ENCODE measurements at places on chromosomes 12 and 14.

- no peak for DNase-seq
Observed at GRCh38 chr12:121432740-121433480, 33.0 kb downstream of the RNF34 start.

DNA sequence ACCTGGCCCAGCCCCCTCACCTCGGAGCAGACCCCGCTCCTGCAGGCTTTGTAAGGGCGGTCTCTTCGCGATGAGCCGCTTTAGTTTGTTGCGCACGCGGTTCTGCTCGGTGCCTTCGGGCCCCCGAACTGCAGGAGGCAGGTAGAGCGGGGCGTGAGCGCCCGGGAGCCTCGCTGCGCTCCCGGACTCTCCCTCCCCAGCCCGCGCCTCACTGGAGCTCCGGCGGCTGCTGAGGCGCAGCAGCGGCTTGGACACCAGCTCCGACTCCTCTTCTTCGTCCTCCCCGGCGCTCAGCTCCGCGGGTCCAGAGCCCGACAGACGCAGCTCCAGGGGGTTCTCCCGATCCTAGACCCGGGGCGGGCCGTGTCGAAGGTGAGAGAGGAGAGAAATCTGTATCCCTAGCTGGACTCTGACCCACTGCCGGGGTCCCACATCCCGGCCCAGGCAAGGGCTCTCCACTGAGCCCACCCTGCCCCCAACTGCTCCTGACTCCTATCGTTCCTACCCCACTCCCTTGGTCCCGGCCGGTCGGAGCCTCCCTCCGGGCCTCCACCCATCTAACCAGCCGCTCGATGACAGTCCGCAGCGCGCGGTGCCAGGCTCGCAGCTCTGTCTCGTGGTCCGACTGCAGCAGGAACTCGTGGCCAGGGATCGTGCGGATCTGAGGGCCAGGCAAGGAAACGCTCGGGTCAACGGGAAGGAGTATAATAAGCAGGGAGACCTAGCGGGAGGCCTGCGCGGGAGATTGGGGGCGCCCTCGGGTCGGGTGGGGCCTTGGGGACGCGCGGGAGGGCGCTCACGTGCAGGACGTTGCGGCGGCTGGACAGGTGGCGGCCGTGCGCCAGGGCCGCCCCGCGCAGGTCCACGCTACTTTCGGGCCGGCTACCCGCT, 4.2 kb downstream of the ARHGAP9 start:
- no peak for DNase-seq

DNA sequence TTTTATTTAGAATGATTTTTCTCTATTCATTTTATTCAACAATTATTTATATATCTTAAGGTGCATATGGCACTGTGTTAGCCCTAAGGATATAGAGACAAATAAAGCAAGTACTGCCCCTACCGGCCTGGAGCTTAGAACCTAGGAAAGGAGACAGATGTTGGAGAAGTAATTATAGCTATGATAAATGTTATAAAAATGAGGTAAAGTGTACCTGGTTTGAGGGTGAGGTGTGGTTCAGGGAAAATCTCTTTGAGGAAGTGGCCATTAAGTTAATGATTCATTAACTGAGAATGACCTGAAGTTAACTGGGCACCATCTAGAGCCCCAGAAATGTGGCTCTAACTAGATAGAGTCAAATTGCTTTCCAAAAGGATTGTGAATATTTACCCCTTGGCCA, 31.9 kb downstream of the CDKL1 start:
- DNase-seq = no peak

DNA sequence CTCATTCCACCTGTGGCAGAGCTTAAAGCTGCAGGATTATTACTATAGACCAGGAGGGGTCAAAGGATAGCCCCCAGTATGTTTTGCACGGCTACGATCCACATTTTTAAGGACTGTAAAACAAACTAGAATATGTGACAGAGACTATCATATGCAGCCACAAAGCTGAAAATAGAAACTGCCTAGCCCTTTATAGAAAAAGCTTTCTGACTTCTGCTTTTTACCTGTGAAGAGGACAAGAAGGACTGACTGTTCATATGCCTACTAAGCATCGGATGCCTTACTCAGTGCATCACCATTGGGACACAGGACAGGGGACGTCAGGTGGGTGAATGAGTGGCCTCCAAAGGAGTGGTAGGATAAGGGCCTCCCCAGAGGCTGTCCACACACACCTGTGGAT, 29.8 kb downstream of the SPTB start:
- DNase-seq = no peak

DNA sequence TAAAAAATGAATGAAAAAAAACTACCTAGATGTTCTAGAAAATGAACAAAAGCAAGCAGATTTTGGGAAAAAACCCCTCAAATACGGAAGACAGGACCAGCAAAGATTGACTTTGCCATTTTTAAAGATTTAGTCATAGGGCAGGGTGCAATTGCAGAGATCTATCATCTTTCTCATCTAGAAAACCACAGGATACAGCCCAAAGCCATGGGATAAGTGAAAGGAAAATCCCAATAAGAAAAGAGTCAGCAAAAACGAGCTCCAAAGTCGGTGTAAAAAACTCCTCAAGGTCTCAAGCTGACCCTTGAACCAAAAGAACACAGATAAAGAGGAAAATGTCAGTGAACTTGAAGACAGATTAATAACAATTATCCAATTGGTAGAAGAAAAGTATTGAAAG, 28.0 kb downstream of the CEP290 start:
- no peak for DNase-seq

- no peak for DNase-seq
Observed at GRCh38 chr12:50581226-50582184, 76.7 kb downstream of the DIP2B start.
